ENCODE measurements at places on chromosomes 7 and 10.
A peak's percentile ranks its signal among the peaks of the same experiment; 100 is the strongest.

- no peak for DNase-seq
These were observed 27.6 kb upstream of the FAM204A start for GRCh38 chr10:118369641-118370205.

- DNase-seq: peak; percentile 5
These were observed 1.7 kb downstream of the ARHGAP12 start for GRCh38 chr10:31926765-31927564.

DNA sequence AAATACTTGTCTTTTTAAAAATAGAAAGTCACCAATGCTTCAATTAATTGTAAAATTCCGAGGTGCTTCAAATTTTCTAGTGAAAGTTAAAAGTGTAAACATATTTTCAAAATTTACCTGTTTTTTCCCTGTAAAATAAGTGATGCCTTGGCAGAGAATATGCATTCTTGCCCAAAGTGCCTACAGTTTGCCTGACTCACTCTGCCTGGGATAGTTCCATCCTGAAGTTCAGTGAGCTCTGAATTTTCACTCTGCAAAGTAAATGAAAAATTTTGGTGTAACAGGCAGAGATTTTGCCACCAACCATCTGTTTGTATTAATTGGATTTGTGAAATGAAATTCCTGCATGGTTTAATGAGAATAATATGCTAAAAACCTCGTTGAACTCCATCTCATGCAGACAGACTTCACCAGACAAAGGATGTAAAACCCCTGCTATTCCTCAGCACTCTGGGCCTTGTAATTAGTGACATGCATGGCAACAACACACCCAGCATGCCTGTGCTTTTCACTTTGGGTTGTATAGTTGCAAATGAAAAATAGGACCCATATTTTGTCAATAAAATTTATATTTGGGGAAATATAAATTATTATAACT, 117.4 kb upstream of the GNAI1 start:
- no peak for DNase-seq

DNA sequence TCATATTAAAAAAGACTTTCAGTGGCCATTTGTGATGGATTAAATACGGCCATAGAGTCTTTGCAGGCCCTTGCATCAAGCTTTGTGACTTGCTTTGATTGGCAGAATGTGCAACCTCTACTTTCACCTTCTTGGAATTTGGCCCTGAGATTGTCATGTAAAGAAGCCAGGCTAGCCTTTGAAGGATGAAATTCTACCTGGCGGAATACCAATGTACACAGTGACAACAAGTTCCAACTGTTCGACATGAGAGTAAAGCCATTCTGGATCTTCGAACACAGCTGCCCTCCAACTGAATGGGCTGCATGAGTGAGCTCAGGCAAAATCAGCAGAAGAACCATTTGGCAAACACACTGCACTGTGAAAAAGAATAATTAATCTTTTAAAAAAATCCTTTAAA, 321.3 kb downstream of the PHF14 start:
- DNase-seq: no peak

DNA sequence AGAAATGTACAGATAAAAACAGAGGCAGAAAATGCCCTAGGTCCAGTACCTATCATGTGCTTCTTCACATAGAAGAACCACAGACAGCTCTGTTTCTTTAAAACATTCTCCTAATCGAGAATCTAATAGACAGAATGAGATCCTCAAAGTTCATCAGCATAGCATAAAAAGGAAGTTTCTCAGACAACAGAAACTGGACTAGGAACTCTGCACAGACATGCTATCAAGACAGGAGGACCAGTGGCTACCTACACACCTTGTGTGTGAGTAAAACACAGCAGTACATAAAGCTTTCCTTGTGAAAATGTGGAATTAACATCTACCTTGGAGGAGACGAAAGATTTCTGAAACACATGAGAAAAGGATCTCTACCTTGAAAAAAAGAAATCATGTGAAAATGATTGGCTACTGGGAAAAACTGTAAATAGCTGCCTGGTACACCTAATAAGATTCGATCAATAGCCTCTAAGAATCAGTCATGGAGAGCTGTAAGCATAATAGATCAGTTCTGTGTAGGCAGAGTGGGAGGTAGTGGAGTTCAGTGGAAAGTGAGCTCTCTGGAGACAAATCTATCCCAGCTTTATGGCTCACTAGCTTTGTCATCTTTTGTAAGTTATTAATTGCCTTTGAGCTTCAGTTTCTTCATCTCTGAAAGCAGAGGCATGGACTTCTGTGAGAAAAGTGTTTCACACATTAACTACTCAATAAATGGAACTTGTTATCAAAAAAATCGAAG, 26.7 kb downstream of the ELAPOR2 start:
- no peak for DNase-seq

DNA sequence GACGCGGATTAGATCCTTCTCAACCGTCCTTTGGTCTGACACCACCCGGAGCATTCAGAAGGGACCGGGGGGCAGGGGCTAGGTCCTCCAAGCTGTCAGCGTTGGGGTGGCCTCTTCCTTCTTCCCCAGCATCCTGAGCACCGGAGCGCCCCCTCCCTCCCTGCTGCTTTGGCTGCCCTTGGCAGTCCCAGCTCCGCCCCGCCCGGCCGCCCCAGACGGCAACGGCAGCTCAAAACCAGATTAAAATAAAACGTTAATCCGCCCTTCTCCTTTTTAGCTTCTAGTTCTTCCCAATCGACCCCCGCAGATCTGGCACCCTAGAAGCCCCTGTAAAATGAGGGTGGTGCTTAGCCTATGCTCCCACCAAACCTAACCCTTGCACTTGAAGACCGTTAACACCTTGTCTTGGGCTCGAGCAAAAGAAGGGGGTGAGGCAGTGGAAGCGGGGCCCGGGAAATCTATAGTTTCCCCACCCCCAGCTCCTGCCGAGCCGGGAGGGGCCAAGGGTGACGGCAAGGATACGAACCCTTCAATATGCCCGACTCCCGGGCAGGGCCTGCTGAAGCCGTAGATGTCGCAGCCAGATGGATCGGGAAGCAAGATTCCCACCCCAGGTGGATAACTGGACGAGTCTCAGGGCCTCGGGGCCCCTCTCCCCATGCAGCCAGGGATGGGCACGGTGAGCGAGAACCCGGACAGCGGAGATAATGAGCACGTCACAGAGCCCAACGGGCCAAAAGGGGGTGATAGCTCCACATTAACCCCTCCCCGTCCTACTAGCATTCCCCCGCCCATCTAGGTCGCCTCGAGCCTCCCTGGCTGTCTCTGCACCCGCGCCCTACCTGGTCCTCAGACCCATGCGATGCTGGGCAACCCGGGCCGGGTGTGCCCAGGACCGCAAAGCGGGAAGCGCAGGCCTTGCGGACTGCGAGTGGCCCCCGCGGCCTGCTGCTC, 169.7 kb downstream of the NRF1 start:
- DNase-seq: no peak

DNA sequence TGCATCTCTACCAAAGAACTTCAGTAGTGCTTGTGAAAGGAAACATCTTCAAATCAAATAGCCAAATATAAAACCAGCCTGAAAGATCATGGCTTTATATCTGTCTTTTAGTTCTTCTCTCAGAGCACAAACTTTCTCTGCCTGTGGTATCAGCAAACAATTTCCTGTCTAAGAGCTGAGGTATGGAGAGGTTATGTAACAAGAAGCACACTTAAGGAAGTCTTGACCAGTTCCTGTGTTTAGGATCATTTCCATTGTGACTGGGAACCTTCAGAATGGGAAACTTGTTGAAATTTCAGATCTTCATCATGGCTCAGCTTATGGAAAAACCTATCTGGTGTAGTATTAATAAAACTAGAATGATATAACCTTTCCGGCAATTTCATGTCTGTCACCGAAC, 148.8 kb downstream of the MBL2 start:
- no peak for DNase-seq

GRCh38 chr10:69750011-69750373, 51.7 kb upstream of the COL13A1 start:
- no peak for DNase-seq

DNA sequence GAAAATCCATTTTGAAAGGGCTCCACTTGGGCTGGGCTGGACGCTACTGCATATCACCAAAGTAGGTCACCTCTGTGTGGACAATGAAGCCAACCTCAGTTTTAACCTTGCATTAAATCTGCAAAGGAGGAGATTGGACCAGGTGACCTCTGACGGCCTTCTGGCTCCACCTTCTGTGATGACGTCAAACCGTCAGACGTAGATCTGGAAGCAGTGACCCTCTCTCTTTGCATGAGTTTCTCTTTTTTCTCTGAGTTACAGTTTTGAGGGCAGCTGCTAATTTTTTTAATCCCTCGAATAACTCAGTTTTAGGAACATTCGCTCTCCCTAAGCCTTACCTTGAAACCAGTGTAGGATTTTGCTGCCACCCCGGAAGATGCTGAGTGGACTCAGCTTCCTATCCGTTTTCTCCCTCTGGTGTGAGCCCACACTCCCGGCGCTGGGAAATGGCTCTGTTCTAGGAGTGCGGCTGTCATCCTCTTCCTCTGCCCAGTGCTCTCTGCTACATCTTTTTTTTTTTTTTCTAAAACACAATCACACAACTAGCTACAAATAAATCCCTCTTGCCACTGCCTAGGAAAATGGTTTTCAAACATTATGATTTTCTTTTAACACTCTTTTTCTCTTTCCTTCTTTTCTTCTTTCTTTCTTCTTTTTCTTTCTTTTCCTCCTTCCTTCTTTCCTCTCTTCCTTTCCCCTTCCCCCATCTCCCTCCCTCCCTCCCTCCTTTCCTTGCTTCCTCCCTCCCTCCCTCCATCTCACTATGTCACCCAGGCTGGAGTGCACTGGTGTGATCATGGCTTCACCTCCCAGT, 27.7 kb upstream of the NMT2 start:
- DNase-seq: no peak

DNA sequence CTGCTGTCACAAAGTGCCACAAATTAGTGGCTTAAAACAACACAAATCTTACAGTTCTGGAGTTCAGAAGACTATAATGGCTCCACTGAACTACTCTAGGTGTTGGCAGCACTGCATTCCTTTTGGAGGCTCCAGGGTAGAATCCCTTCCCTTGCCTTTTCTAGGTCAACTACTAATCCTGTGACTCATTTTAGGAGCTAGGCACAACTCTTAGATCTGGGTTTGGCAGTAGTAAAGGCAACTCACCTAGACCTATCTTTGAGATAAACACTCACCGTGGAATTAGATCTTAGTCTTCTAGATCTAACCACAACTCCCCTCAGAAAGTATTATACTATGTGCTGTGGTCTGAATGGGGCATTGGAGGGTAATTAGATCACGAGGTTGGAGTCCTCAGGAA, 60.4 kb downstream of the ANKIB1 start:
- no peak for DNase-seq

DNA sequence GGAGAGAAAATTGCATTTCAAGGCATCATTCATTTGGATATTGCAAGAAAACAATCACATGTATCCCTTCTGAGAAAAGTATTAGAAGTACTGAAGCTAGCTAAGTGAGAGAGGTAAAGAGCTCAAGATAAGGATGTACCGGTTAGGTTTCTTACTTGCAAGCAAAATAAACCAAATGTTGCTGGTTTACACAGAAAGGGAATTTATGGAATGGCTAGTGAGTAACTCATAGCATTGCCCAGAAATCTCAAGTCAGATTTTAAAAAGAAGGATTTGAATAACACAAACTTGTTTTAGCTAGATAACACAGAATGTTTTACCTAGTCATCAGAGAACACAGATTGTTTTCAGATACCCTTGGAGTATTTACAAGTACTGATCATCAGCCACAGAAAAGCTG, 30.6 kb downstream of the KLHL7 start:
- DNase-seq: no peak

DNA sequence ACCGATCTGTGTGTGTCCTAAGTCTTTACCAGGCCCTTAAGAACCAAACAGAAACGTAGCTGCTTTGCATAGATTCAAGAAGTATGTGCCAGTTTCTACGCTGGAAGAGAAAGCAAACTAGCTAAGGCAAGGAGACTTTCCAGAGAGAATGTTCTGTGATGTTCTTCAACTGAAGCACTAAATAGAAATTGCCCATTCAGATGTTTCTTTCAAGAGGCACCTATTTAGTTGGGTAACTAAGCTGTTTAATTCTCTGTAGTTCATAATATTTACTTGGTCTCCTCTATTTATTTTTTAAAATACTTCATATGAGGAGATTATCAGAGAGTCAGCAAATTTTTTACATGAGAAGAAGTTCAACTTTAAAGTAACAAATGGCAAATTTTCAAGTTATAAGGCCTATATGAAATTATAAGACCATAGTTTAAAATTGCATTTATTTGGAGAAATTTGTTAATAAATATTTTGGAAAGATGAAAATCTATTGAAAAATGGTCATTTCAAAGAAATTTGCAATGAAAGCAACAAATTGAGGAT, 279.0 kb downstream of the NEBL start:
- no peak for DNase-seq

DNA sequence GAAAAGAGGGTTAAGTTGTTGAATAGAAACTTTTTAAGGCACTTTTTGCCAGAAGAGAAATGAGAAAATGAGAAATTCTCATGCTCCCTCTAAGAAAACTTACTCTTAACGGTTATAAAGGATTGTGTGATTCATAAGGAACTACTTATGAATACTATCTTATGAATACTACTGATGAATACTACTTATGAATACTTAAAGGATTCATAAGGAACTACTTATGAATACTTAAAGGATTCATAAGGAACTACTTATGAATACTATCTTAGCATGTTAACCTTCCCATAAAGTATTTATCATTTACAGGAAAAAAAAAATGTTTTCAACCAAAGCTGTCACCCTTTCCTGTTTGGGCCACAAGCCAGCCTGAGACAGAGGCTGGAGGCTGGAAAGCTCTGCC, 53.1 kb upstream of the UCN3 start:
- DNase-seq: no peak

GRCh38 chr10:71799112-71799511, 25.8 kb upstream of the VSIR start:
- DNase-seq: no peak

- DNase-seq: no peak
These were observed 14.0 kb downstream of the SCRN1 start for GRCh38 chr7:29975561-29975960.

DNA sequence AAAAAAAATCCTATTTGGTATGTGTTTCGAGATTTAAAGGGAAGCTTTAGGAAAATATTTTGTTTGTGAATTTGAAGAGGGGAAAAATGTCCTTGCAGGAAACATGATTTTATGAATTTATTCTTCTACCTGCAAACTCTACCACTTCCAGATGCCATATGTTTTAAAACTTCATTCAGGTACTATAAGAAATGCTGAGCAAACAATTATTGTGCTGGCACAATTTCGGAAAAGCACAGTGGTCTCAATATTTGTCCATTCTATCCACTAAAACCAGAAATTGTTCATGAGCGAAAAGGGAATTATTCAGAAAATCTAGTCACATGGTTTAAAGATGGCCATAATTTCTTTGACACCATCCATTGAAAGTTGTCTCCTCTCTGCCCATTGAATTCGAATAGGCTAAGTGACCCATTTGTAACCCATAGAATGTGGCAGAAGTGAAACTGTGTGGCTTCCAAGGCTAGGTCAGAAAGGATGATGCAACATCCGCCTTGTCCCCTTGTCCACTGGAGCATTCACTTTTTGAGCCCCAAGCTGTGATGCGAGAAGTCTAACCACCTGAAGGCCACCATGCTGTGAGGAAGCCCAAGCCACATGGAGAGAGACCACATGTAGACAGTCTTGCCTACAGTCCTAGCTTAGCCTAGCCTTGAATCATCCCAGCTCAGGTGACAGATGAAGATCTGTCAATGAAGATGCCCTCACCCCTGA, 189.8 kb upstream of the PRKCQ start:
- no peak for DNase-seq

- no peak for DNase-seq
These were observed 62.8 kb downstream of the INPP5A start for GRCh38 chr10:132600416-132600815.

- no peak for DNase-seq
These were observed 49.7 kb downstream of the CDK1 start for GRCh38 chr10:60827791-60828488.

All from central memory CD4-positive, alpha-beta T cell (primary cell).